Upper lobe of left lung (tissue), 6 donors: ENCODE measurements at places on chromosomes 12 and 14. TPM values are rescaled to one million over a fixed set of nuclear protein-coding genes. Genes with fewer than 3 reads are reported as not detected.

Gene CLEC12A
- 11.3 TPM for total RNA-seq

Gene TCL1B
- not detected for total RNA-seq

GRCh38 chr14:23365732-23366425, 907 bp upstream of the EFS start:
- peak; percentile 85 for DNase-seq

DNA sequence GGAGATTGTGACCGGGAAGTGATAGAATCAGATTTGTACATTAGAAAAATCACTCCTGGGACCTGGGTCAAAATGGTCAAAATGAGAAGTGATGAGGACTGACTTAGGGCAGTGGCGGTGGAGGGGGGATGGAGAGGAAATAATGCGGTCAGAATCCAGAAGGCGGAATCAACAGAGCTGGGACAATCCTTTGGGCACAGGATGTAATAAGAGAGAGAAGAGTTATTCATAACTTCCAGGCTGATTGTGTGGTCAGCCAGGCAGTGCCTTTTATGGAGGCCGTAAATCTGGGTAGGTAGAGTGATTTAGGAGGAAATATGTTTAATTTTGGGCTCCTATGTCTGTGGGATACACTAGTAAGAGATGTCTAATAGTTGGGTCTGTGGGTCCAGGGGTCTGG, 21.6 kb downstream of the FBXL14 start:
- DNase-seq = no peak

- no peak for DNase-seq
These were observed 214.4 kb upstream of the DIO2 start for GRCh38 chr14:80425686-80426085.

Gene PTGER2
- 9.8 TPM for total RNA-seq

Gene REC8
- 16.5 TPM for total RNA-seq

Gene CCDC175
- total RNA-seq = not detected

GRCh38 chr12:85357609-85358008, 77.6 kb downstream of the ALX1 start:
- no peak for DNase-seq
